ENCODE measurements at places on chromosomes 6 and 20.

DNA sequence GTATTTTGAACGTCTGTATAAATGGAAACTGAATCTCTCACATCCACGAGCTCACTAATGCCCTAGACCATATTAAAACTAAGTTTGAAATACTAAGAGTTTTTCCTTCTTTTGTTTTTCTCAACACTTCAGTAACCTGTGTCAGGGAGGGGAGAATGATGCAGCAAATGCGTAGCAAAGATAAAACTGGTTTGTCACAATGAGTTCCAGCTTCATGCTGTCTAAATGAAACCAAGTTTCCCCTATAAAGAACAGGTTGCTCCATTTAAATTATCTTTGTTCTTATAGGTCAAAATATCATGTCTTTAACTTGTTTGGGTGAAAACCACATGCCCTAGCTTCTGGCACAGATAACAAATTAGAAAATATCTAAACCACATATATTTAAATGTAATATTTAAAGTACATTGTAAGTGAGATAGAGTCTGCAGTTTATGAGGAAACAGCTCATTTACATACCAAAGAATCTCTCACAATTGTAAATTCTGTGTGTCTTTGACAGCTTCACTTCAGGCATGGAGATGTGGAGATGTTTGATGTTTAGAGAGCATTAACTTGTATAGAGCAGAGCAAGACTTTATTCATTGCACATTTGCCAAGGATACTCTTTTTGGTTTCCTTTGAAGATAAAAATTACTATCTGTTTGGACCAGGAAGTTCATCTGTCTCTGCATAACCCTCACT lies 7.3 kb downstream of the TRDN start:
- no peak for DNase-seq

- DNase-seq, result no peak
Measured at GRCh38 chr20:37915800-37916570, 13.1 kb downstream of the VSTM2L start.

- no peak for DNase-seq
Measured at GRCh38 chr20:21291026-21291425, 12.1 kb upstream of the XRN2 start.

DNA sequence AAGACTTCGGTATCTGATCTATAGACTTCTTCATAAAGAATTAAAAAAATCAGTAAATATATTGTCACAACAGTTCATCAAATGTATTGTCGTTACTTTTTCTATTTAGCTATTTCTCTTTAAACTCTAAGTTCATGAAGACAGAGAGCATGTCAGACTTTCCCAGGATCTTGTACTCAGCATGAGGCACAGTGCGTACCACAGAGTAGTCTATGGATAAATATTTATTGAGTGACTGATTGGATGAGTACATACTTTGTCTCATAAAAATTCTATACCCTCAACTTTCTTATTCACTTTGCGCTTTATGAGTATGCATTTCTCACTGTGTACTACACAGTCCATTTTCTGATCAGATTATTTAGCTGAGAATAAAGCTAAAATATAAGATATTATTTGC lies 1284.4 kb upstream of the ADGRB3 start:
- DNase-seq, result no peak
